ENCODE measurements at places on chromosomes 2 and 18. TPM values are rescaled to one million over a fixed set of nuclear protein-coding genes. Genes with fewer than 3 reads are reported as not detected.

GRCh38 chr2:197838579-197838978, 34.2 kb downstream of the PLCL1 start:
- DNase-seq, result no peak

Gene MTIF2
- 13.1 TPM for polyA plus RNA-seq

Gene STPG4
- not detected for polyA plus RNA-seq

DNA sequence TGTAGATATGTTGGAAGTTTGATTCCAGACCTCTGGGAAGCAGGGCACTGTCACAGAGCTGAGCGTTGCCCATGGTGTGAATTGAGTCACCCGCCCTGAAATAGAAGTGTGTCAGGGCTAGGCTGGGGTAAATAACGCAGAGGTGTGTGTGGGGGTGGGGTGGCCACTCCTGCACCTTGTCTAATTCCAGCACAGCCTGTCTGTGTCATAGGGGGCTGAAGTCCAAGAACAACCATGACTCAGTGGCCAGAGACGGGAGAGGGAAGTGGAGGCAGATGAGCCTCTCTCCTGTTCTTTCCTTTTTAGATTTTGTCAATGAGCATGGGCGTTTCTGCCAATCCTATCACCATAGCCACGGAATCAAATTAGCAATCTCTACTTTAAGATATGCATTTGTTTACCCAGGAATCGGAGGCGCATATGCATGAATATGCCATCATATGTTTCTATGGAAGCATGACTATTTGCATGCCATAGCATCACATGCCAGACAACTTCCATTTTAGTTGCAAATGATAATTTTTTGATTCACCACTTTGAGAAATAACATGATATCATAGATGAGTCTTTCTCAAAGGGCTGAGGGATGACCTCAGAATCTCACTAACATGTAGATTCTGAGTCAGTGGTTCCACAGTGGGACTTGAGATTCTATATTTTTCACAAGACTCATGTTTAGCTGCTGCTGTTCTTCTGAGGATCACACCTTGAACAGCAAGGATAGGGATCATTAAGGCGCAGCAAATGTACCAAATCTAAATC, 852.9 kb downstream of the DCDC2C start:
- DNase-seq, result no peak

Gene NUP35
- polyA plus RNA-seq, result 5.2 TPM

Gene SIX3
- polyA plus RNA-seq, result not detected

DNA sequence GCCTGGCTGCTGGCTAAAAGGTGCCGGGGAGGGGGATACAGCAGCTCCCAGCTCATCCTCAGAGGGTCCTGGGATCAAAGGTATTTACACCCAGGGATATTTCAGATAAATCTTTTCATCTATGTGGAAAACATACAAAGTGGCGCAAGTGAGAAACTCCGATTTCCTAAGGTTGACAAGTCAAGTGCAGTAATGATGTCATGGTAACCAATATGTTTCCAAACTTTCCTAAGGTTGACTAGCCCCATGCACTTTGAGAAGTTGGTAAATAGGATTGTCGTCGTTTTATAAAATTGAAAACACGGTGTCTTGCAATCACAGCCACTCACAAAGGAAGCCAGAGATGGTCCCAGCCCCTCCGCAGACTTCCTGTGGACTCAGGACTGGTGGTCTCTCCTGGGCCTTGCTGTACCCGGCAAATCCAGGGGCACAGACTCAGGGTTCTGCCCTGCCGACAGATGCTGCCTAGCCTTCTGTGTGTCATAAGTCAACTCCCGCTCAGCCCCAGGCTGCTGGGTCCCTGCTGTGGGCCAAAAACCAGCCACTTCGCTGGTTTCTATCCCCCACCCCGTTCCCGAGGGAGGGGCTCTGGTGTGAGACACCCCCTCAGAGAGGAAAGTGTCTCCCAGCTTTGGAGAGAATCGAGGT, 111.2 kb upstream of the PPP1CB start:
- no peak for DNase-seq

Gene MC4R
- not detected for polyA plus RNA-seq

Gene UGT1A3
- polyA plus RNA-seq, result not detected

DNA sequence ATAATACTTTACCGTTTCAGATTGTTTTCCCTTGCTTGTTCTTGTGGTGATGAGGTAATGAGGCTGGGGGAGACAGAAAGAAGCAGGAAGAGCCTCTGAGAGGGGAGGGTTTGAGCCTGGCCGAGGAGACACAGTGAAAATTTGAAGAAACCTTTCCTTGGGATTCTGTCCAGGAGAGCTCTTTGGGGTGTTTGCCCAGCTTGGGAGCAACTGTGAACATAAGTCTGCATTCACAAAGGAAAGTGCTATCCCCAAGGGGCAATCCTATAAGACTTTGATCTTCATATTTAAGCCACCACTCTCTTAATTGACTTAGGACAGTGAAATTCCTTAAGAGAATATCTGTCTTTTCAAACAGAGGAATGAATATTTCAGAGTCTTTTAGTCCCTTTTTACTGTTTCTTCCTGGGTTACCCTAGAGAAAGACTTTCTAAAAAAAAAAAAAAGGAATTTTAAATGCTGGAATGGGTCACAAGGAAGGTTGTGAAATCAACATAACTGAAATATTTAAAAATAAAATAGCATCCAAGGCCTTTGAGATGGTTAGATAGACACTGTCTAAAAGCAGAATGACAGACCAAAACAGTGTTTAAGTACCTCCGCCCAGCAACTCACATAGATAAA, 52.5 kb upstream of the STAM2 start:
- DNase-seq, result no peak

DNA sequence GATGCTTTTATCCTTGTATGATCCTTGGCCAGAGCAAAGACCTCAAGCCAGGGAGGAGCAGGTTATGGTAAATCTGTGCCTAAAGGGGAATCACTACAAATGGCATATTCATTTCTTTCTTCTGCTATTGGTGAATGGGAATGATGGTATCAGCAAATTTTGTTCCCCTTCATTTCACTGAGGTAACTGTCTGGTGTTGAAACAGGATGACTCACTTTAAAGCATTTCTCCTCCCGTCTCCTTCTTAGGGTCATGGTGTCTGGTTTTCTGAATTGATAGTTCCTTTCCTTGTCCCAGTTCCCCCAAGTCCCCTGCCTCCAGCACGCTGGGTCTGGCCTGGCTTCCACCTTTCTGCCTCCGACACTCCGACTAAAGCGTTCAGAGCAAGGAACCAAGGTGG, 109.2 kb downstream of the MREG start:
- no peak for DNase-seq

DNA sequence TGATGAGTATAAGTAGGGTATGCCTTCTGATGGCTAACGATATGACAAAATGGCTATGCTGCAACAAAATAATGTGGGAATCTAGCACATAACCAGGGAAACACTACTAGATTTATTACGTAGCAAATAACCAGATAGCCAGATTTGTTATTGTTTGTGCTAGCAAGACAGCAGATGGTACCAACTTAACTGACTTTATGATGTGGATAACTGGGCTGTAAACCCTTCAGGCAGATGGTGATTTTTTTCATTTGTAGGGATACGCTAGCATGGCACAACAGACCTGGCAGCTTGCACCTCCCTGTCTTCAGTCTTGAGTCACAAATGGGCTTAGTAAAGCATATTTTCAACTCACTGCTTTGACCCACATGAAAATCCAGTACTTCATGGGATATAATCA, 48.7 kb downstream of the PRELID3A start:
- no peak for DNase-seq

DNA sequence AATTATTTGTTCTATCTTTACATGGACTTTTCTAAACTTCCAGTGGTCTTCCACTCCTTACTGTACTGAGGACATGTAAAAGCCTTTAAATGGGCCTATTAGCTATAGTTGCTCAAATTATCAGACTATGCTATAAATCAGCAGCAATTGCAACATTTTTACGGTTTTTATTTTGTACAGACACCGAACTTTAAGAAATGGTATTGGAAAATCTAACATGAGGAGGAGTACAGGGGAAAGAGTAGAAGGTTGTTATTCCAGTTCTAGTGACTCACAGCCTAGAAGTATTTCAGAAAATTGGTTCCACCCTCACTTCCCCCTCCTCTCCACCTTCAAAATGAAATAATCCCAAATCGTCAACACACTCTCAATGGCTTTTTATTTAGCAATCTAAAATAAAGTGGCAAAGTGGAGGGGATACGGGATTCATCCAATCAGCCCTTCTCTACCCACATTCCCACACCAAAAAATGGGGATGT, 1.1 kb downstream of the NCKAP1 start:
- no peak for DNase-seq

DNA sequence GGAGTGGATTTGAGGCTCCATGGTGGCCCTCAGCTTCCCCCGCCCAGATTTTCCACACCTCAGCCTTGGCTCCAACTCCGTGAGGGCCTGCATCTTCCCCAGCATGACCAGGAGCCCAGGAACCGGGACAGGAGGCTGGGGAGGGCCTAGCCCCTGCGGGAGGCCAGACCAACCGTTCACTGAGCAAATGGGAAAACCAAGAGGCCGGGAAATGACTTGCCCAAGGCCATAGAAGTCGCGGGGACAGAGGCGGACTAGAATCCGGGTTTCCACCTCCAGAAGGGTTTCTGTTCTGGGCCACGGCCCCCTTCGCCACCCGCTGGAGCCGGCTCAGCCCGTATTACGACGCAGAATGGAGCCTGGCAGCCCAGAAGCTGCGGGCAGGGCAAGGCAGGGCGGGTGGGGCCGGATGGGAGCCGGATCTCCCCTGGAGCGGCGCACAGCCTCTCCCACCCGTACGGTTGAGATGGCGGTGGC, 7.9 kb upstream of the CRYBA2 start:
- DNase-seq, result no peak

GRCh38 chr2:120779781-120780283, 44.2 kb downstream of the GLI2 start:
- no peak for DNase-seq

GRCh38 chr2:1501991-1502390, 88.7 kb downstream of the TPO start:
- DNase-seq, result no peak

- no peak for DNase-seq
Measured at GRCh38 chr2:197240421-197241041, 70.0 kb downstream of the ANKRD44 start.

- no peak for DNase-seq
Measured at GRCh38 chr2:126662621-126663020, 6.7 kb downstream of the GYPC start.

DNA sequence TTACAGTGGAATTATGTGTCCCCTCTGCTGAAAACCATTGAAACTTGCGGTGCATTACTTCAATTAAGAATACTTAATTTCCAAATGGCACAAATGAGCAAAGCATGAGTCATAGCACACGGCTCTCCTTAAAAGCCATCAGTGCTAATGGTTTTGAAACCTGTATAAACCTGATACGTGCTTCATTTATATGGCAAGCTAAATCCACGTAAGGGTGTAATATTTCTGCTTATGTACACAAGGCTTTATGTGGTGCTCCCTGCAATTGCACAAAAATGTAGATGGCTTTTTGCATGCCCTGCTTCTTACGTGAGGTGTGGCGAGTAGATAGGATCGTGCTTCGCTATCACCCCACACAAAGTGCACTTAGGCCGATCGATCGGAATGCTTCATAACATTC, 840.9 kb downstream of the GALR1 start:
- no peak for DNase-seq

GRCh38 chr2:214410918-214411554, at the start of gene VWC2L:
TSS of gene VWC2L (plus strand) at chr2:214411054. CDS start at chr2:214414194, 3,140 bp downstream.
- peak; percentile 4 for DNase-seq

DNA sequence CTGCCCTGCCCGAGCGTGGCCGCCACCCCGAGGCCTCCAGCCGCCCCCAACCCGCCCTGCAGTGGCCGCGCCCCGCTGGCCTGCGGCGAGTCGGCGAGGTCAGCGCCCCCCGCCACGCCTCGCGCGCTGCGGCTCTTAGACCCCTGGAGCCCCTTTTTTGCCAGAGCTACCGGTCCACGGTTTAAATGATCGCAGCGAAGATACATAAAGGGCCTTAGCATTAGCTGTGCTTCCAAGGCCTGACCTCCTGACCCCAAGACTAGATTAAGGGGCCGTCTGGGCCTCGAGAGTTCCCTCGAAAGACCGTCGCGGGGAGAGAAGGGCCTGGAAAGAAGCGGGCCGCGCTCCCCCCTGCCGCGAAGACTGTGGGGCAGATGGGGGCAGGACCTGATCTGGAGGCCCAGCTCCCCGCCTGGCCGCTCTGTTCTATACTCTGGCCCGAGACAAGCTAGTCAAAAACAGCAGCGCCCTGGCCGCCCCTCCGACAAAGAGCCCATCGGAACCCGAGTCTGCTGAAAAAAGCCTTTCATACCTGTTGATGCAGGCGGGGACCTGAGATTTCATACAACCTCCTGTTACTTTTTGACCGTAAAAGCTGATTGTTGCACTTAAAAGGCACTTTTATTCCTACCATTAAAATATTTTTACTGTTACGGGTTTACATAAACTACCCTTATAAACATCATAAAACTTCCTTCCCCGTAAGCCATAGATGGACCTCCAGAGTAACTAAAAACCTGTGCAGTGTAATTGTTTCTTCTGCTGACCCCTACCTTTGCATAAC, 68.7 kb upstream of the PSMD14 start:
- no peak for DNase-seq

DNA sequence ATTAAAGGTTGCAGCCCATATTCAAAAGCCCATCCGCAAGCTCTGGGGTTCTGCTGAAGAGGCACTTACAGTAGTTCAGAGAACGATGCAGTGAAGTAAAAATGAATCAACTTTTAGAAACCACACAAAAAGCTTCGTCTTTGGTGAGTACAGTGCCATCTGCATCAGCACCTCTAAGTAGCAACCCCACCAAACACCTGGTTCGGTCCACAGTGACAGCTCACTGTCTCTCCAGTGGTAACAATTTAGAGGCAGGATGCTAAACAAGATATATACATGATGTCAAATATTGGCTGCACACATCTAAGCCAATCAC, 275.4 kb upstream of the TCF4 start:
- DNase-seq, result no peak

- no peak for DNase-seq
Measured at GRCh38 chr2:23541503-23542229, 156.7 kb downstream of the KLHL29 start.

Gene UGT1A9
- polyA plus RNA-seq, result not detected

DNA sequence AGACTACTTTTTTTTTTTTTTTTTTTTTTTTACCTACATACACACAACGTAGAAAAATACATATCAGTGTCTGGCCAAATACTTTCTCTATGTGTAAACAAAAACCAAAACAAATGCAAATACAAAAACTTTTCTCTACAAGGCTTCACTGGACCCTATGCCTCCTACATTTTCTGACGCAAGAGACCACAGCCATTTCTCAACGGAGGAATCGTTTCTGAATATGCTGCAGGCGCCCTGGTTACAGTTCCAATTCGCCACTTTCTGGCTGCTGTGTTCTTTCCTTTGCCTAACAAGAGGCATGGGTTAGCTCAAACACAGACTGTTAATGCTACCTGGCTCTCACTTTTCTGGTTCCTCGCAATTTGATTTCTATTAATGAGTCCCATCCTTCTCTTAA, 96.4 kb downstream of the EPB41L3 start:
- DNase-seq, result no peak

Gene SLC5A7
- polyA plus RNA-seq, result not detected

GRCh38 chr2:237149425-237149824, 63.7 kb downstream of the COPS8 start:
- DNase-seq, result no peak

DNA sequence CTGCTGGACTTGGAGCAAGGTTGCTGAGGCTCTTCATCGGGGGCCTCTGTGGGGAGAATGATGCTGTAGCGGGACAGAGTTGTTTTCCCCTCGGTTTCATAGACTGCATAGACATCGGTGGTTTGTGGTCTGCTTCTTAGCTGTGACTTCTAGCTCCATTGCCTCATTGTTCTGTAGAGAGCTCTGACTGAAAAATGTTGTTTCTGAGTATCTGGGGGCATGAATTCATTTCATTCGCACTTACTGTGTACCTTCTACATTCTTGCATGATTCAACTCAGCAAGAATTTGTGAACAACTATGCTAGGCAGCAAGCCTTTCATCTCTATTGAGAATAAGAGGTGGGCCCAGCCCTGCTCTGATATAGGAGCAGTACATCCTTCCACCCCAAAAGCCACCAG, 406.8 kb downstream of the NBAS start:
- no peak for DNase-seq

Gene ZC3H6
- polyA plus RNA-seq, result 9.1 TPM

Data from naive thymus-derived CD4-positive, alpha-beta T cell (primary cell).